ENCODE measurements at places on chromosomes 5 and 9. TPM values are rescaled to one million over a fixed set of nuclear protein-coding genes. Genes with fewer than 3 reads are reported as not detected.

Gene GRIA1
- not detected for total RNA-seq

DNA sequence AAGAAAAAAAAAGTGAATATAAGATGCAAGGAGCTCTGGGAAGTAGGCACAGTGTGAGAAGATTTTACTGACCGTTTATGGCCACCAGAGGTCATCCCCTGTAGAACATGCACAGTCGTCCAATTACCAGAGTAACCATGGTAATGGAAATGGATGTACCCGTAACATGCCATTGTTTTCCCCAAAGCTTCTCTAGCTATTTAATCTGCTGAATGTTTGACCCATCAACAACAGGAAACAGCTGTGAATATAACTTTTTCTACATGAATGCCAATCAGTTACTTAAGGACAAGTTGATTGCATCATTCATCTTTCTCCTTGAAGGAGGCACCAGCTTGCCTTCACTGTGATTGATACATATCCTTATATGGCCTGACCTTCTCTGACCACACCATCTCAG is 1967.0 kb upstream of the CDH9 start:
- DNase-seq = no peak

GRCh38 chr5:160432196-160432595 is 10.5 kb downstream of the PTTG1 start:
- DNase-seq = no peak

GRCh38 chr5:125703616-125704015 is 719.6 kb upstream of the GRAMD2B start:
- DNase-seq = no peak

All from activated CD4-positive, alpha-beta T cell treated with anti-CD3 and anti-CD28 coated beads, Interleukin-2, amount 10 ng/mL, durations not matched to agents 24 days and 14 days (primary cell).